ENCODE measurements at places on chromosomes 1 and 21.
A peak's percentile ranks its signal among the peaks of the same experiment; 100 is the strongest.

GRCh38 chr1:6588128-6588892, 8.5 kb downstream of the ZBTB48 start:
- H3K27me3 ChIP-seq: no peaks in the 10 kb centered on the region
- peaks cover 73% of the 10 kb centered on the region for H3K36me3 ChIP-seq
- H3K4me1 ChIP-seq: peaks cover 26% of the 10 kb centered on the region
- no peak for DNase-seq
- H3K27ac ChIP-seq: no peak overlapping the region

DNA sequence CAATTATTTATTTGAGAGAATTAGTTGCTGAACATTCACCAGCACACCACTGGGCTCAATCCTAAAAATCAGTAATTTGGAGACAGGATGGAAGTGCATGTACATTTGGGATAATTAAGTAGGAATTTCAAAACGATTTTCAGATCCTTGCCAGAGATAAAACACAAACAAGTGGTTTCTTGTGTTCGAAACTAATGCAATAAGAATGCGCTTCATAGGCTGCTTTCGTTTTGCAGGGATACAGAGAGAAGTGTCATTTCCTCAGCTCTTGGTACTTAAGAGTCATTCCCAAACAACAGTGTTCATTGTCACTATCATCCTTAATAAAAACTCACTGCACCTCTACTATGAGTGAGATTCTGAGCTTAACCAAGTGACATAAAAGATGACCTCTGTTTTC, 20.6 kb upstream of the USP24 start:
- DNase-seq: no peak
- H3K36me3 ChIP-seq: no peaks in the 10 kb centered on the region
- peaks cover 14% of the 10 kb centered on the region for H3K27me3 ChIP-seq
- H3K4me3 ChIP-seq: no peak overlapping the region

- H3K27me3 ChIP-seq: no peaks in the 10 kb centered on the region
- DNase-seq: no peak
- no peaks in the 10 kb centered on the region for H3K4me1 ChIP-seq
- no peak overlapping the region for H3K27ac ChIP-seq
- H3K4me3 ChIP-seq: no peak overlapping the region
Observed at GRCh38 chr1:50438945-50439344, 15.7 kb upstream of the DMRTA2 start.

GRCh38 chr1:50665413-50665812, 242.2 kb upstream of the DMRTA2 start:
- no peaks in the 10 kb centered on the region for H3K27me3 ChIP-seq
- no peaks in the 10 kb centered on the region for H3K4me1 ChIP-seq
- H3K27ac ChIP-seq: no peak overlapping the region
- DNase-seq: no peak
- peaks cover 1% of the 10 kb centered on the region for H3K36me3 ChIP-seq

GRCh38 chr1:41282679-41283317, 40.7 kb upstream of the SCMH1 start:
- no peaks in the 10 kb centered on the region for H3K36me3 ChIP-seq
- peaks cover 45% of the 10 kb centered on the region for H3K27me3 ChIP-seq
- peak; percentile 52 for DNase-seq
- H3K4me3 ChIP-seq: no peak overlapping the region
- H3K27ac ChIP-seq: no peak overlapping the region

DNA sequence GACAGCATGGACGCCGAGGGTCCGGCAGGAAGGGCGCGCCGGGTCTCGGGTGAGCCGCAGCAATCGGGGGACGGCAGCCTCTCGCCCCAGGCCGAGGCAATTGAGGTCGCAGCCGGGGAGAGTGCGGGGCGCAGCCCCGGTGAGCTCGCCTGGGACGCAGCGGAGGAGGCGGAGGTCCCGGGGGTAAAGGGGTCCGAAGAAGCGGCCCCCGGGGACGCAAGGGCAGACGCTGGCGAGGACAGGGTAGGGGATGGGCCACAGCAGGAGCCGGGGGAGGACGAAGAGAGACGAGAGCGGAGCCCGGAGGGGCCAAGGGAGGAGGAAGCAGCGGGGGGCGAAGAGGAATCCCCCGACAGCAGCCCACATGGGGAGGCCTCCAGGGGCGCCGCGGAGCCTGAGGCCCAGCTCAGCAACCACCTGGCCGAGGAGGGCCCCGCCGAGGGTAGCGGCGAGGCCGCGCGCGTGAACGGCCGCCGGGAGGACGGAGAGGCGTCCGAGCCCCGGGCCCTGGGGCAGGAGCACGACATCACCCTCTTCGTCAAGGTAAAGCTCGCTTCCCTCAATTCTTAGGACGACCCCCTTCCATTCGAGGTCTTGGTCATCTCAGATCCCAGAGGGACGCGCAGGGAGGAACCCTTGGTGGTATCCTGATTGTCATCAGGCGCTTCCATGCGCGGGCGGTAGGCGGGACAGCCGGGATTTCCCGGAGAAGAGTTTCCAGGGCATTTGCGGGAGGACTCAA, 1.6 kb downstream of the CLIC6 start:
- H3K4me1 ChIP-seq: peaks cover 6% of the 10 kb centered on the region
- peaks cover 80% of the 10 kb centered on the region for H3K27me3 ChIP-seq
- DNase-seq: peak; percentile 38
- peak overlapping the region; percentile 49 for H3K4me3 ChIP-seq
- H3K36me3 ChIP-seq: no peaks in the 10 kb centered on the region

- no peak for DNase-seq
- H3K36me3 ChIP-seq: no peaks in the 10 kb centered on the region
- H3K27ac ChIP-seq: no peak overlapping the region
- H3K27me3 ChIP-seq: no peaks in the 10 kb centered on the region
- no peak overlapping the region for H3K4me3 ChIP-seq
Observed at GRCh38 chr1:5349526-5349925, 642.7 kb downstream of the NPHP4 start.

DNA sequence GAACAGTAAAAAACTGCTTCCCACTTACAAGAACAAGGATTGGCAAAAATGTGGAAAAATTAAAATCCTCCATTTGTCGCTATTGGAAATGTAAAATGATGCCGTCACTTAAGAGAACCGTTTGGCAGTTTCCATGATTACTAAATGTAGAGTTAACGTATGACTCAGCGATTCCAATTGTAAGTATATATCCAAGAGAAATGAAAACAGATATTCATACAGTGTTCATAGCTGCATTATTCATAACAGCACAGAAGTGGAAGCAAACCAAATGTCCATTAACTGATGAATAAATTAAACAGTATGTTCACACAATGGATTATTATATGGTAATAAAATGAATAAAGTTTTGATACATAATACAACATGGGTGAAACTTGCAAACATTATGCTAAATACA, 971.0 kb downstream of the AMY1C start:
- no peaks in the 10 kb centered on the region for H3K4me1 ChIP-seq
- no peaks in the 10 kb centered on the region for H3K36me3 ChIP-seq
- H3K4me3 ChIP-seq: no peak overlapping the region
- DNase-seq: no peak
- H3K27me3 ChIP-seq: no peaks in the 10 kb centered on the region

DNA sequence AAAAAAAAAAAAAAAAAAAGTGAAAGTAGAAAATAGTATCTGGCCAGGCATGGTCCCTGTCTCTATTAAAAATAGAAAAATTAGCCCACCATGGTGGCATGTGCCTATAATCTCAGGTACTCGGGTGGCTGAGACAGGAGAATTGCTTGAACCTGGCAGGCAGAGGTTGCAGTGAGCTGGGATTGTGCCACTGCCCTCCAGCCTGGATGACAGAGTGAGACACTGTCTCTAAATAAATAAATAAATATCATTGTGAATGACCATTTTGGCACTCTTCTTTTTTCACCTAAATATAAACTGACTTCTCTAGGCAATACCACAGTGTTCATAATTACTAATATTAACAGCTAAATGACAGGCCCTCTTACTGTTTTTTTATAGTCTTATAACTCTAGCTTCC, 14.5 kb downstream of the ELOA start:
- no peaks in the 10 kb centered on the region for H3K27me3 ChIP-seq
- H3K4me1 ChIP-seq: peaks cover 2% of the 10 kb centered on the region
- H3K36me3 ChIP-seq: peaks cover 98% of the 10 kb centered on the region
- no peak overlapping the region for H3K4me3 ChIP-seq
- DNase-seq: no peak

GRCh38 chr1:167860231-167860923, 53.6 kb downstream of the ADCY10 start:
- H3K27me3 ChIP-seq: no peaks in the 10 kb centered on the region
- H3K4me1 ChIP-seq: no peaks in the 10 kb centered on the region
- no peak overlapping the region for H3K27ac ChIP-seq
- DNase-seq: no peak
- no peaks in the 10 kb centered on the region for H3K36me3 ChIP-seq
- H3K4me3 ChIP-seq: no peak overlapping the region

DNA sequence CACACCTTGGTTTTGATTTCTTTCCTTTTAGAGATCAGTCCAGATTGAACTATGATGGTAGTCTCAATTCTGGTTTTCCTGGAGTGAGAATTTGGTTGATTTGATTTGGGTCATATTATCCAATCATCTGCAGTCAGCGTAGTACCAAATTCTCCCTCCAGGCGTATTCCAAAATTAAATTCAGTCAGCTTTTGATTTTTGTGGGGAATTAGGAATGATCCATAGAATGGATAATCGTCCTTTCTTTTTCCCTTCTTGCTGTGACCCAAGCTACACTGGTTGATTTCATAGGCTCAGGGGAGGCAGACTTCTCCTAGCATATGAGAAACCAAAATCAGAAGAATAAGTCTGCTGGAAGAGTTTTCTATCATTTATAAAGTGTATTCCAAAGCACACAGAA, 4.9 kb downstream of the PRCC start:
- H3K27ac ChIP-seq: no peak overlapping the region
- peaks cover 71% of the 10 kb centered on the region for H3K36me3 ChIP-seq
- H3K4me3 ChIP-seq: no peak overlapping the region
- DNase-seq: no peak
- H3K4me1 ChIP-seq: peaks cover 70% of the 10 kb centered on the region
- H3K27me3 ChIP-seq: no peaks in the 10 kb centered on the region

GRCh38 chr1:201374364-201374763, 3.1 kb downstream of the TNNT2 start:
- H3K4me1 ChIP-seq: no peaks in the 10 kb centered on the region
- H3K36me3 ChIP-seq: no peaks in the 10 kb centered on the region
- DNase-seq: no peak

- no peaks in the 10 kb centered on the region for H3K27me3 ChIP-seq
- H3K36me3 ChIP-seq: peaks cover 2% of the 10 kb centered on the region
- no peak for DNase-seq
- H3K27ac ChIP-seq: no peak overlapping the region
Observed at GRCh38 chr1:198370996-198371395, 169.5 kb downstream of the ATP6V1G3 start.

- H3K36me3 ChIP-seq: no peaks in the 10 kb centered on the region
- no peak for DNase-seq
- no peaks in the 10 kb centered on the region for H3K27me3 ChIP-seq
- no peak overlapping the region for H3K27ac ChIP-seq
- H3K4me3 ChIP-seq: no peak overlapping the region
Observed at GRCh38 chr1:78577257-78578100, 42.8 kb upstream of the IFI44L start.

DNA sequence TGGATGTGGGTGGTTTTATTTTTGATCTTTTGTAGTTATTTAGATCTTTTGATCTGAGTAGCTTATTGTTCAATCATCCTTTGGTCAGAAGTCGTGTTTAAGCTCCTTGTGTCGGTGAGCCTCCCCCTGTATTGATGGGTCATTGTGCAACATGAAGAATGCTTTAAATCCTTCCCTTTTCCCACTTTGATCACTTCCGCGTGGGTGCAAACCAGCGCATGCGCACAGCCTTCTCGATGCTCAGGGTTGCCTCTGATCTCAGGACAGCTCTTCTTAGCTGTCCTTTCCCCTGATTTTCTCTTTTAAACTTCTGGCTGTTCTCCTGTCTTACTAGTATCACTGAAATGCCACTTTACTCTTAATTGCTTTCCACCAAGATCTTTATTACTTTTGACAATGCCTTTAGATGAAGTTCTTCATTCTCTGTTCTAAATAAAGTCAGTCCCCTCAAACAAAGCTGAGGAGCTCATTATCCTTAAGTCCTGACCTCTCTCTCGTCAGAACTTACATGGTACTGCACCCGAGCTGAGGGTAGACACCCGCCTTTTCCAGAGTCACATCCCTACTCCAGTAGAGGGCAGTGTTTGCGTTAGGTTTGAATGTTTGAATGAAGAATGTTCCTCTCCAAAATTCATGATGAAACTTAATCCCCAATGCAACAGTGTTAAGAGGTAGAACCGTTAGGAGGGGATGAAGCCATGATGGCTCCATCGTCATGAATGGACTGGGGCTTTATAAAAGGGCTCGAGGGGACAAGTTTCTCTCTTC, 547.9 kb upstream of the TMPRSS15 start:
- no peak for DNase-seq
- no peaks in the 10 kb centered on the region for H3K27me3 ChIP-seq
- no peak overlapping the region for H3K27ac ChIP-seq
- no peak overlapping the region for H3K4me3 ChIP-seq
- H3K4me1 ChIP-seq: no peaks in the 10 kb centered on the region

GRCh38 chr1:207420109-207420508, 34.0 kb upstream of the CR2 start:
- no peak for DNase-seq
- H3K27me3 ChIP-seq: no peaks in the 10 kb centered on the region
- H3K36me3 ChIP-seq: no peaks in the 10 kb centered on the region
- no peak overlapping the region for H3K4me3 ChIP-seq
- H3K4me1 ChIP-seq: peaks cover 3% of the 10 kb centered on the region

DNA sequence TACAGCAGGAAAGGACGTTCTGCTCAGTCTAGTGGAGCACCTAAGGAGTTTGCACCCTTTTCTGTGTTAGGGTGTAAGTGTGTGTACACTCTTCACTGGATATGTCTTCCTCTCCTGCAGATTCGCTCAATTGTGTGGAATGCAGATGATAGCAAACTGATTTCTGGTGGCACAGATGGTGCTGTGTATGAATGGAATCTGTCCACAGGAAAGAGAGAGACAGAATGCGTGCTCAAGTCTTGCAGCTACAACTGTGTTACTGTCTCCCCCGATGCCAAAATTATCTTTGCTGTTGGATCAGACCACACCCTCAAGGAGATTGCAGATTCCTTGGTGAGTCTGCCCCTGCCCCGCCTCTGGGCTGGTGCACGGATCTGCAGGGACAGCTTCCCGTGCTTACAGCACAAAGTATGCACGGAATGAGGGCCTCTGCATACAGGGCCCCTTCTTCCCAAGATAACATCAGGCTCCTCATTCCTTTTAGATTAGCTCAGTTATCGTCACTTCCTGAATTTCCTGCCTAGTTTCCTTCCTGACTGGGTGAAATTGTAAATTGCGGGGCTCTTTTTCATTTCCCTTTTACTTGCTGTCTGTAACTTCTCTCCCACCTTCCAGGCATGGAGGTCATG, 34.6 kb downstream of the CFAP57 start:
- H3K27me3 ChIP-seq: peaks cover 12% of the 10 kb centered on the region
- no peak for DNase-seq
- H3K36me3 ChIP-seq: no peaks in the 10 kb centered on the region
- no peak overlapping the region for H3K4me3 ChIP-seq
- H3K4me1 ChIP-seq: no peaks in the 10 kb centered on the region

Measured in activated T-cell treated with anti-CD3 and anti-CD28 coated beads, Interleukin-2, amount 50 U/mL, for 24 hours (primary cell).